ENCODE measurements at places on chromosomes 13 and 19.

- peak; percentile 95 for ATAC-seq
These were observed 9.4 kb downstream of the ABHD17A start for GRCh38 chr19:1875646-1876495.

- ATAC-seq: peak; percentile 93
These were observed 33.1 kb downstream of the PPP1R37 start for GRCh38 chr19:45125975-45126493.

- no peak for ATAC-seq
These were observed 21.9 kb downstream of the CILP2 start for GRCh38 chr19:19559931-19560330.

DNA sequence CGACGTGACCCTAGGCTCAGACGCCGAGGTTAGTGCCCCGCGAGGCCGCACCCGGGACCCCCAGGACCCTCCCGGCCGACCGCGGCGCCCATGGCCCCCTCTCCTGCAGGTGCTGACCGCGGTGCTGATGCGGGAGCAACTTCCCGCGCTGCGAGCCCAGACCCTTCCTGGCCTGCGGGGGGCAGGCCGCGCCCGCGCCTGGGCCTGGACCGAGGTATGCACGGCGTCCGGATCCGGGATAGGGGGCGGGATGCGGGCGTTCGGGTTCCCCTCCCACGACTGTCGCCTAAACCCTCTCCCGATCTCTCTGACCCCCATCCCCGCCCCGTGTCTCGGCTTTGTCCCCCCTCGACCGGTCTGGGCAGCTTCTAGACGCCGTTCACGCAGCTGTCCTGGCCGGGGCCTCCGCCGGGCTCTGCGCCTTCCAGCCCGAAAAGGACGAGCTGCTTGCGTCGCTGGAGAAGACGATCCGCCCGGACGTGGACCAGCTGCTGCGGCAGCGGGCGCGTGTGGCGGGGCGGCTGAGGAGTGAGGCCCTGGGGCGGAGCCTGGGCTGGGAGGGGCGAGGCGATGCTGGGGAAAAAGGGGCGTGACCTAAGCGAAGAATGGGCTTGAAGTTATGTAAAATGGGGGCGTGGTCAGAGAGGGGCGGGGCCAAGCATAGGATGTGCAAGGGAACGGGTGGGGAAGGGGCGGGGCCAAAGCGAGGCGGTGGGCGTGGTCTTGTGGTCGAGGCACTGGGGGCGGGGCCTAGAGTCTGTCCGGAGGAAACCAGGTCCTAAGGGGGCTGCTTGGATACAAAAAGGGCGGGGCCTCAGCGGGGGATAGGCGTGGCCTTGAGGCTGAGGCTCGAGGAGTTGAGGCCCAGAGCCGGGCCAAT lies 16.0 kb upstream of the COLGALT1 start:
- ATAC-seq: peak; percentile 90

GRCh38 chr19:1825909-1826556 lies 14.0 kb upstream of the ATP8B3 start:
- peak; percentile 90 for ATAC-seq

DNA sequence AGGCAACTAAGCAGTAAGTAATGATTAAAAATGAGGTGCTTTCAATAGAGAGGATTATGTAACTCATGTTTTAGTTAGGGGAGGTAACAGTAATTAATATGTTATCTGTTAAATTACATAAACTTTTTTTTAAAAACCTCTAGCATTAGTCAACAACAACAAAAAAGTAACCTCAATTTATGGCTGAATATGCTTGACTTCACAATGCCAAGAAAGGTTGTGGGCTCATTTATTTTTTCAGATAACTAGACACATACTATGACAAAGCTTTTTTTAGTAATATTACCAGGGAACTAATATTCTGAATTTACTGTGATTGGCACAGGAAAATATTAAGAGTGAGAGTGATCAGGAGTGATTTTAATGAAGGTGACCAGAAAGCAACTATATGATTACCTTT lies 54.9 kb downstream of the KCNRG start:
- ATAC-seq: no peak

DNA sequence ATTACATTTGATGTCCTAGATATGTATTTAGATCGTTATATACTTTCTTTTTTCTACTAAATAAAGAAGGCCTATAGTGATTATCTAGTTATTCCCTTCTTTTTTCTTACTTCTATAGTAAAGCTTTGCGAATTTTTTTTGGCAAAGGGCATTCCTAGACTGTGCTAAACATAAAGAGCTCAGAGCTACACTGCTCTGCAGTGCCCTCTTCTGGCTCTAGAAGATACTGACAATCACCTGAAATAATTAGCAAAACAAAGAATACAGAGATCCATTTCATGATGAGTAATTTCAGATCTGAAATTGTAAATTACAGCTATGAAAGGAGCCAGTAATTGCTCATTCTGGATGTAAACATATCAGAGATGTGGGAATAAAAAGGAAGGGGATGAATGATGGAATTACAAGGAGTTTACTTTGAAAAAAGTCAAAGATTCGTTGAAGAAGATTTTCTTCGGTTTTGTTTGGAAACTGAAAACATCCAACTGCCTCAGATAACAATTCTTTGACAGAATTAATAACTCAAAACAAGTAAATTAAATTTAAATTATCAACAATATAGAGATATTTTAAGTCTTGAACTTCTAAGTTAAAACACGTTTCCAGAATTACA lies 288.5 kb downstream of the NALCN start:
- ATAC-seq: peak; percentile 93

DNA sequence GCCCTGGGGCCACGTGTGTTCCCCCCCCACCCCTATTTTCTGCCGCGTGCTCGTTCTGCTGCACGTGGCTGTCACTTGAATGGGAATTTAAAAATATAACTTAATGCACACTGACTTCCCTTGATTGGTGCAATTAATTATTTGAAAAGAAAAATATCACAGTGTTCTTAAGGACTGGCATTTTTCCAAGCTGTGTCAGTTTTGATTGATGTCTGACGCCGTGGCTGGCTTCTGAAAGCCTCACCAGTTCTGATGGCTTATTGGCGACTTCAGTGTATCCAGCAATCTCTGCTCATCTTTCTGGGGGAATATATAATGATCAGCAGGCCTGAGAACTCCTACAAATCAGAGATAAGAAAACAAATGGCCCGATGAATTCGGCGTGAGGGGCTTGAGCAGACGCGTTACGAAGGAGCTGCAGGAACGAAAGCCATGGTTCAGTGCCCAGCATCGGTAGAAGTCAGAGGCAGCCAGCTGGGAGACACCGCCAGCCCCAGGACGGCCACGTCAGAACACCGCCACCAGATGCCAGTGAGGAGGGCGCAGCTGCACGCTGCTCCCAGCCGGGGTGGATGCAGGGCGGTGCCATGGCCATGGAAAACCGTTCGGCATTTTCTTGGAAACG lies 111.2 kb downstream of the KDM4B start:
- peak; percentile 42 for ATAC-seq

- no peak for ATAC-seq
These were observed 8.1 kb upstream of the FXYD3 start for GRCh38 chr19:35107545-35107944.

GRCh38 chr19:8323781-8324185 lies 2.5 kb downstream of the RPS28 start:
- no peak for ATAC-seq

- ATAC-seq: peak; percentile 80
These were observed 25.5 kb downstream of the ELL start for GRCh38 chr19:18496167-18496979.

GRCh38 chr19:12733369-12734214 lies 892 bp downstream of the TRIR start:
- ATAC-seq: no peak

GRCh38 chr19:13611596-13611995 lies 105.3 kb upstream of the CACNA1A start:
- ATAC-seq: no peak

GRCh38 chr13:112576768-112577167 lies 11.2 kb downstream of the TUBGCP3 start:
- ATAC-seq: no peak

- ATAC-seq: peak; percentile 61
These were observed 21.7 kb upstream of the ZNF429 start for GRCh38 chr19:21483589-21484170.

DNA sequence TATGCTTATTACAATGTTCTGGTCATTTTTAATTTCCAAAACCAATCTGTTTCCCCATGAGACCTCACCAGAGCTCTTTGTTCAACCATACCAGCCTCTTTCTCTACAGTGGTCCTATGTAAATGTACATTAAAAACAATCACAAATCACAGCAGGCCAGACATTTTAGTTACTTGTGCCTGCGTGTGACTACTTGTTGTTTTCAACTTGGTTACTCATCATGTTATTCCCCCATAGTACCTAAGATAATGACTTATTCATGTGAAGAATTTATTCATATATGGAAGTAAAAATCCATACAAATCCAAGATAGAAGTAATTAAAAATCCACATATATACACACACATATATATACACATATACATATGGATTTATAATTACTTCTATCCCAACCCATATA lies 379.6 kb downstream of the SLITRK6 start:
- ATAC-seq: no peak

DNA sequence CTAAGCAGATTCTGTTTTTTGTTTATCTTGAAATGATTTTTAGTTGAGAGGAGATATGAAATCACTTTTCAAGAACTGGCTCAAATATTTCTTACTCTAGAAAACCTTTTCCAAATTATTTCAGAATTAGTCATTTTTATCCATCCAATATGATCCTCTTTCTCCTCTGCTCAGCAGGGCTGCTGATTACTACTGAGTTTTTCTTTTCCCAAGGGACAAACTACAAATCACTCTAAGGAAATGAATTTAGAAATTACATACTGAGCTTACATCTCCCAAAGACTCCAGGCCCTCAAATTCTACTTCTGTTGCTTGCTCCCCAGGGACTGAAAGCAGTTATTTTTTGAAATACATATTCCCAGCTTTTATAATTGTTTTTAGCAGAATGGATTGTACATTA lies 87.4 kb upstream of the UFM1 start:
- no peak for ATAC-seq

DNA sequence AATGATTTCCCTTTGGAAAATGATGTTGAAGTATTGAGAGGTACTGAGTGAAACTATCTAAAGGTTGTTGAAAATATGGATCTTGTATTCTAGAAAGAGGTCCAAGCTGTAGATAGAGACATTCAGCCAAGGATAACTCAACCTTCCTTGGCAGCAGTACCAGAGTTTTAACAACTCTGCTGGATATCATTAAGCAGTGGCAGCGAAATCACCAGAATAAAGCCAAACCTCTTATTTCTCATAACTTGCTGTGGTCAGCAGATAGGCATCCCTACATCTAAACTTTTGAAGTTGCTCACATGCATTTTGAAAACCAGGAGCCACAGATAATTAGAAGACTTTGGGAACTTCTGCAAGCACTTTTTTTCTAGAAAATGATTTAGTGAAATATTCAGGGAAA lies 559.8 kb downstream of the IRS2 start:
- no peak for ATAC-seq

DNA sequence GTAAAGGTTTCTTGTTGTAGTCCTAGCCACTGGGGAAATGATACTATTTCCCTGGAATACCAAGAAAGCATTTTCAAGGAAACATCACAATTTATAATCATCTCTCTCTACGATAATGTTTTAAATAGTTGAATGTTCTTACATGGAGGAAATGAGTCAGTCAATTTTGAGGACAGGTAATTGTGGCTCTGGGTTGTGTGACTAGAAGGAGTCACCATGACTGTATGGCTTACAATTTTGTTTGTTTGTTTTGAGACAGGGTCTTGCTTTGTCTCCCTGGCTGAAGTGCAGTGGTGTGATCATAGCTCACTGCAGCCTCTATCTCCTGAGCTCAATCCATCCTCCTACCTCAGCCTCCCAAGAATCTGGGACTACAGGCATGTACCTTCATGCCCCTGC lies 47.4 kb downstream of the COG3 start:
- ATAC-seq: no peak

- ATAC-seq: peak; percentile 86
These were observed 30.3 kb upstream of the FRY start for GRCh38 chr13:32001154-32001768.

DNA sequence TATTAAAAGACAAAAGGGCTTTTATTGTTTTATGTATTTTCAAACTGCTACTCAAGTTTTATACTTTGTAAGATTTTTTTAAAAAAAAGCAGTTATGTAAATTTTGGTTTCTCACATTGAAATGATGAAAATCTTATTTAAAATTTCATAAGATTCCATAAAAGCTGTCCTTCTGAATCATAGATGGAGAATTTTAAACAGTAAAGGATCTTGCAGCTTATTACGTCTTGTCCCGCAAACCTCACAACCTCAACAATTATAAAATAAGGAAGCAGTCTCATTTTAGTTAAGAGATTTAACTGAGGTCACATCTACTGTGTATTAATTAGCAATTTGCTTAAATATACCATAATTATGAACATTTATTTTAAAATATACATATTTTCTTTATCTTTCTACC lies 581.0 kb upstream of the SPRY2 start:
- ATAC-seq: no peak

DNA sequence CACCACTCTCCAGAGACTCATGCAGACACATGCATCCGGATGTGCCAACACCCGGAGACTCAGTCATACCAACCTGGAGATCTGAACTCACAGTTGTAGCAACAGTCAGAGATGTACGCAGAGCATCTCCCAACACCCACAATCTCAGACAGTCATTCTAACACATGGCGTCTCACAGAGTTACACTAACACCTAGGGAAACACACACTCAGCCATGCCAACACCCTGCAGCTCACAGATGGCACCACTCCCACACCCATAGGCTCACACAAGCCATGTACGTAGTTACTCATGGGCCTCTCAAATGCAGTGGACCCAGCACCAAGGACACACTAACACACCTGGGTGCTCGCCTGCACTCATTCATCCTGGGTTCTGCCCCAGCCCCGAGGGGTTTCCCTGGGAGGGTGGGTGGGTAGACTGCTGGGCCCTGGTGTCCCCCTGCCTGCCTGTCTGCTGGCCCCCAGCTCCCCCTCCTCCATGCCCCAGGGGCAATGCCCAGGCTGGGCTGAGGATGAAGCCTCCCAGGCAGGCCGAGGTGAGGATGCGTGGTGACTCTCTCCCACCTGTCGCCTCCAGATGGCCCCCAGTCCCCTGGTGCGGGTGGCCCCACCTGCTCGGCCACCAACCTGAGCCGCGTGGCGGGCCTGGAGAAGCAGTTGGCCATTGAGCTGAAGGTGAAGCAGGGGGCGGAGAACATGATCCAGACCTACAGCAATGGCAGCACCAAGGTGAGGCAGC lies 10.0 kb downstream of the PKN1 start:
- ATAC-seq: no peak

All from SK-N-SH treated with all-trans-retinoic acid at 6 μM for 48 hours (cell line).